ENCODE measurements at places on chromosomes 4 and X.
A peak's percentile ranks its signal among the peaks of the same experiment; 100 is the strongest.

DNA sequence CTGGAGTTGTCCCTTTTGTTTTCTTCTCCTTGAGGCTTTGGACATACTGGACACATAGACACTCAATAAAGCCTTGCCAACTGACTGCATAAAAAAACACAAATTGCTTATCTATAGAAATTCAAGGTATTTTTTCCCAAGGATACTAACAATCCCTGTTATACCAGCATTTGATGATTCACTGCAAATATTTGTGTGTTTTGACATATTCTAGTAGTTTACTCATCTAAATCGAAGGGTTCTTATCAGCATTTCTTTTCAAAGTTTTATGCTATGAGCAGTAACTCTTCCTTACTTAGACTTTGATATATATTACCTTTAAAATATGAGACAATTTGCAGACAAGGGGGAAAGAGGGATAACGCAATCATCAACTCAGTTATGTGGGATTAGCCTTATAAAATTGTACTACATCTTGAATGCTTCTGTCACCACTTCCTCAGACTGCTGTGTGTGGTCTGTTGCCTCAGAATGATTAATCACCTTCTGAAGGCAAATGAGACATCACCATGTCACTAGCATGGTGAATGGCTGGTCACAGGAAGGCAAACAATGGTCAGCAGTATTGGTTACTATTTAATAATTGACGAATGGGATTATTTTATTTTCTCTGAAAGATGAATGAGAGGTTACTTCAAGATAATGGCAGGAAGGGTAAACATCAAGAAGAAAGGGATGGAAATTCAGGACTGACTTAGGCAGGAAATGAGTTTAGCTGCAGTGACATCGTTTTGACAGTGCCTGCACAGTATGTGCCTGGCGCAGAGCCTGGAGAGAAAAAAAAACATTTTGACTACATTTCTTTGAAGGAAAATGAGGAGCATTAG lies 544.3 kb upstream of the CNKSR2 start:
- no peak for DNase-seq

DNA sequence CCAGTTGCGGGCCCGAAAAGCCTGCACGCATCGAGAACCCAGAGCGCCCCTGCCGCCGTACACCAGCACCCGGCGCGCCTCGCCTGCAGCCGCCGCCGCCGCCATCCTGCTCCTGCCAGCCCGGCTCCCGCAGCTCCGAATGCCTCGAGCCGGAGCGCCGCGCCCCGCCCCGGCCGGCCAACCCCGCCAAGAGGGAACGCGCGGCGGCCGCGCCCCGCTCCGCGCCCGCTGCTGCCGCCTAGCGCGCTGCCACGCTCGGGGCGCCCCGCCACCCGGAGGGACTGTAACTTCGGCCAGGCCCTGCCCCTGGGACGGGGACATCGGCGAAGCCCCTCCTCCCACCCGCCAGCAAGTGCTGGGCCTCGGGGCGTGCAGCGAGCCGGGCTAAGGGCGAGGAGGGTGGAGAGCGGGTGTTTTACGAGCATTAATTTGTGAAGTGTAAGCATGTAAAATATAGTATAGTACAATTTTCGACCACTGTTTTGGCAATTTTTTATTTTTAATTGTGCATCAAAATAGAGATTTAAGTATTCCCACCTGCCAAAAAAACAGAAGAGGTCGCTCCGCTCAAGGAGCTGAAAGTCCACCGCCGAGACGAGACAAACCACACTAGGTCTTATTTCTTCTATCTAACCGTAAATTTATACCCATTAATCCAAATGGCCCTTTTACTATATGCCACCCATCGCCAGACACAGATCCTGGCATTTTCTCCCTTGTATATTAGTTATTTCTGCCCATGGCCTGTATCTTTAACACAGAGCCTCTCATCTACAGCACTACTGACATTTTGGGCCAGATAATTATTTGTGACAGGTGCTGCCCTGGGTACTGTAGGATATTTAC lies at the start of gene QDPR:
QDPR (minus strand) TSS at position 141 of the 846 bp plus-strand sequence; CDS start at position 105, 36 bp downstream.
- peak; percentile 73 for DNase-seq

GRCh38 chr4:11748164-11748872 lies 319.6 kb upstream of the HS3ST1 start:
- no peak for DNase-seq

GRCh38 chrX:70675284-70675683 lies 230.6 kb downstream of the DLG3 start:
- DNase-seq: no peak

DNA sequence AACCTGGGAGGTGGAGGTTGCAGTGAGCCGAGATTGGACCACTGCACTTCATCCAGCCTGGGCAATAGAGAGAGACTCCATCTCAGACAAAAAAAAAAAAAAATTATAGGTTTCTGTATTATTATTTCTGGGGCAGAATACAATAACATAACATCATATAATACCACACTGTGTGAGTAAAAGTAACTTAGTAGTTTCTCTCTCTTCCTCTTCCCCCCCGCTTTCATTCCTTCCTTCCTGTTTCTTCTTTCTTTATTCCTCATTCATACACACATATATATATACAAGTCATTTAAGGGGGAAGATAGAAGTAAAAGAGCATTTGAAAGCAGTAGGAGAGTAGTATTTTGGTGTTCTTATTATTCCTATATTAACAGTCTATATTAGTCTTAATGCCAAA lies 55.9 kb upstream of the FHDC1 start:
- no peak for DNase-seq

- DNase-seq: no peak
These were observed 75.0 kb downstream of the MANBA start for GRCh38 chr4:102685768-102686167.

DNA sequence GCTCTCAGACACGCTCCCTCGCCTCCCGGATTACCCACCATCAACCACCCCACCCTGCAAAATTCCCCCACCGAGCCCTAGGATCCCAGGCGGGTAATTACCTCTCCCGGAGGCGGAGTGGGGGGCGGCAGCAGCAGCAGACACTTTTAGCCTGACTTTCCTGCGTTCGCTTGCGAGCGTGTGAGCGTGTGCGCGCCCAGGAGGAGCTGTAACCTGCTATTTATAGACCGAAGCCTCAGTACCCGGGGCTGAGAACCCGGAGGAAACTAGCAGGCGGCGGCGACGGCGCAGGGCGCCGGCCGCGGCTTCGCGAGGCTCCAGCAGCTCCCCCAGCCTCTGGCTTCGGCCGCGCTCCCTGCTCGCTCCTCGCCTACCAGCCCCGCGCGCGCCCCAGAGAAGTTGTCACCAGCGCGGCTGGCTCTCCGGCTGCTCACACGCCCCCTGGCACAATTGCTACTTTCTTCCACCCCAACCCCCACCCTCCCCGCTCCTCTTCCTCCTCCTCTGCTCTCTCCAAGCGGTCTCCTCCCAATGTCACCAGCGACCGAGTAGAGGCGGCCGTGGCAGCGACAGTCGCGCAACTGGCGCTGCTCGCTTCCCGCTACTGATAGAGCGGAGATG lies at the start of gene INPP4B:
INPP4B (minus strand) TSS at position 194 of the 621 bp plus-strand sequence.
- DNase-seq: peak; percentile 55

- no peak for DNase-seq
These were observed 131.3 kb upstream of the AP1S2 start for GRCh38 chrX:15985937-15986336.

DNA sequence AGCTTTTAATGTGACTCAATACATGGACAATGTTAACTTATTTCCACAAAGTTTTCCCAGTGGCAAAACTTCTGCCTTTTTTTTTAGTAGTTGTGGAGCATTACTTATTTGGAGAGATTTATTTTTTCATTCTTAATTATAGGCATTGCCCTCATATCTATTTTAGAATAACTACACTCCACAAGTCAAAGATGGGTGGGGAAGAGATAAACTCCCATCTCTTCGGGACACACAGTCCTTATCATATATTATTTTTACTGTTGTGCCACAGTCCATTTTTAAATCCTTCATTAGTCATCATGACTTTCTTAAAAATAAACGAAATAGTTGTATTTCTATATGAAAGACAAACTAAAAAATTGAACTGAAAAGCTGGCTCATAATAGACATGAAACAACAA lies 1.2 kb downstream of the DMD start:
- DNase-seq: no peak

DNA sequence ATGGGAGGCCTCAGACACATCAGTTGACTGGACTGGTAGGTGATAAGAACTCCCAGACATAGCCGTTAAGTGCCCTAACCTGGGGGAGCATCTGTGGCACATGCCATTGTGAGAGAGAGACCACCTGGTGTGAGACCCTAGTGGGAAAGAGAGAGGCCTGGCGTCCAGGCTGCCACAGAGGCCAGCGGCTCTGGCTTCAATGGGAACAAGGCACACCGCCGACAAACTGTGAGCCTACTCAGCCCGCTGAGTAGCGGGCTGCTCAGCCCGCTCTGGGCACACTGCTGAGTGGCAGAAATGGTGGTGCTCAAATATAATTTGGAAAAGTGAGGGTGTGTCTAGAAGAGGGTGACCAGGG lies 34.0 kb downstream of the PHKA2 start:
- DNase-seq: no peak

- DNase-seq: no peak
These were observed 309.9 kb downstream of the ARAP2 start for GRCh38 chr4:35934320-35934981.

DNA sequence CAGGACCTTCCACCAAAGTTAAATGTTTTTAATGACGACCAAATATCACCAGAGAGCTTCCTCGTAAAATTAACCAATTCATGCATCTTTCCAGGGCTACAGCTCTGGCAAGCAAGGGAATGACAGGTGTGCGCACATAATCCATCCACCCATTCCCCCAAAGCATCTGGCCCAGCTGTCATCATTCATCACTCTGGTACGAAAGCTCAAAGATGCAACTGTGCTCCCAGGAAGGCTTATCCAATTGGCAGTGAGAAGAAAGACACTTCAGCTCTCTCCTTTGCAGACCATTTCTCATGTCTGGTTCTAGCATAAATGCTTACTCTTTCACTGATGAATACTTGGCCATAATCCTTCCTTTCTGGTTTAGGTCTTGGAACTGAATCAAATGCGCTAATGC lies 139.2 kb downstream of the NSUN7 start:
- no peak for DNase-seq

DNA sequence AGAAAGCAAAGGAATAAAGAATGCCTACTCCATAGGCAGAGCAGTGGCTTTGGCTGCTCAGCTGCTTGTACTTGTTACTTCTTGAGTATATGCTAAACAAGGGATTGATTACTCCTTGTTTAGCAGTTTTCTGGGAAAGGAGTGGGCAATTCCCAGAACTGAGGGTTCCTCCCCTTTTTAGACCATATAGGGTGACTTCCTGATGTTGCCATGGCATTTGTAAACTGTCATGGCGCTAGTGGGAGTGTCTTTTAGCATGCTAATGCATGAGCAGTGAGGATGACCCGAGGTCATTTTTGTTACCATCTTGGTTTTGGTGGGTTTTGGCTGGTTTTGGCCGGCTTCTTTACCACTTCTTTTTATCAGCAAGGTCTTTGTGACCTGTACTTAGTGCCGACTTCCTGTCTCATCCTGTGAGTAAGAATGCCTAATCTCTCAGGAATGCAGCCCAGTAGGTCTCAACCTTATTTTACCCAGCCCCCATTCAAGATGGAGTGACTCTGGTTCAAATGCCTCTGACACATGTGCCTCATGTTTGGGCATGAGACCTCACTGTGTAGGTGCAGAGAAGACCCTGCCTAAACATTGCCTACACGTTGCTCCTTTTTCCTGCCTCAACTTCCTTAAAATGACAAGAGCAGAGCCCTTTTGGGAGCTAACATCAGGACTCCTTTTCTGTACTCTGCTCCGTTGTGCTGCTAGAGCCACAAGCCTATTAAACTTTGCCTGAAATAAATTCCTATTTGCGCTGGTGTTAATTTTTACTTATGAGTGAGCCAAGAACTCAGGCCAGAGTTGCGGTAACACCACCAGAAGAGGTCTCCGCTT lies 21.0 kb upstream of the UBA6 start:
- DNase-seq: no peak

DNA sequence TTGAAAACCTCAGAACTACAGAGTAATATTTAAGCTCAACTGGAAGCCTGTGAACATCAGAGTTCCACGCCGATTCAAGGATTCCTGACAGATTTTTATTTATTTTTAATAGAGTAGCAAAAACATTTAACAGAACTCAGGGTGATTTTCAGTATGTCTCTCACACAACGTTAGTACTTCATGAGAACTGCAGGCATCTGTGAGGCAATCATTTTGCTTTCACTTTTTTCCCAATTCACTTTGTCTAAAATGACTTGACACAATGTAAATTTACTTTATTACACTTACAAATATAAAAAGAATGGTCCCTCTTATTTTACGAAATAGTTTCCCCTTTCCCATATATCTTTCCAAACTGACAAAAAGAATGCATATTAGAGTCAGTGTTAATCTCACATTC lies 869.5 kb upstream of the EPHA5 start:
- DNase-seq: no peak

DNA sequence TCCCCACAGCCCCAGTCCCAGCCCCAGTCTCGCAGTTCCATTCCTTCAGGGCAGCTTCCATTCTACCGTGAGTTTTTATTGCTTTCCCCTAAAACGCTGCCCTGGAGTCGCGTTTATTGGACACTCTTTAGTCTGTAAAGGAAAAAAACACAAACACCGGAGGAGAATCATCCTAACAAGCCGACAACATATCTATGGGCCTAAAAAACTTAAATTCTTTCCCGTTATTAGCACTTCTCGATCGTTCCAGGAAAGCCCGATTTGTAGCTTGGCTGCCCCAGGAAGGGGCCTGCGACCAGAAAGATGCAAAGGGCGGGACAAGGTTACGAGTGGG lies 178.5 kb downstream of the CBR4 start:
- no peak for DNase-seq

DNA sequence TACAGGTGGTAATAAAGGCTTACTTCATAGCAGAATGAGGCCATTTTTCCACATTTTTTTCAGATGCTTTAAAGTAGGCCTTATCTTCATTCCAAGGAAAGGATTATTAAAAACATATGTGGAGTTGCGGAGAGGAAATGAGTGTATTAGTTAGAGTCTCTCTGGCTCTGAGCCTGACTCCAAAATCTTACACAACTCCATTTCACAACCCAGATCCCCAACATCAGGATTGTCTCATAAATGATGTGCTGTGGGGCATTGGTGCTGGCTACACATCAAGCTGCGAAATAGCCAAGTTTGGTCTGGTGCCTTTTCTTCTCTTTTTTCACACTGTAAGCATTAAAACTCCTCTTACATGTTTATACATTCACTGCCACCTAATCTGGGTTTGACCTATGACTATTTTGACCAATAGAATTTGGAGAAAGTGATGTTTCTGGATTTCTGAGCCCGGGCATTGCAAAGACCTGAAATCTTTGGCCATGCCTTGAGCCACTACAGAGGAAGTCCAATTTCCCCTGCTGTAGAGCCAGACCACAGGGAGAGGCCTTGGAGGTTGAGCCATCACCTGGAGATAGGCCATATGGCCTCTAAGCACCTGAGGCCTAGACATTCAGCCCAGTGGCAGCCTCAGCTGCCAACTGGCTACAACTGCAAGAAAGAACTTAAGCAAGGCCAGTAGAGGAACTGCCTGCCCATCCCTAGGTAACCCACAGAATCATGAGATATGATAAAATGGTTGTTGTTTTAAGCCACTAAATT lies 16.7 kb upstream of the SOD3 start:
- DNase-seq: no peak

GRCh38 chr4:71453531-71453930 lies 114.7 kb downstream of the SLC4A4 start:
- DNase-seq: no peak

DNA sequence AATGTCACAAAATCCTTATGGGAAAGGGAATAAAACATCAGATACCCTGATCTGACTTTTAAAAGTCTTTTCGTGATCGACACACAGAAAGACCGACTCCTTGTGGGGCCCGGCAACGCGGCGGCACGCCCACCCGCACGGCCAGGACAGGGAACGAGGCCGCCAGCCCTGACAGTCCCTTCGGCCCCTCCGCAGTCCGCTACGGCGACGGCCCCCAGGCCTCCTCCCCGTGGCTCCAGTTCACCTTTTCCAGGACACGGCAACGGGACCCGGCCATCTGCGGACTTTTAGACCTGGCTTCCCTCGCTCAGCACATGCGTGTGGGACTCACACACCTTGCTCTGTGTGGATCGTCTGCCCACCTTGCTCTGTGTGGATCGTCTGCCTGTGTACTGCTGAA lies 33.6 kb upstream of the GTPBP6 start:
- peak; percentile 16 for DNase-seq
